ENCODE measurements at places on chromosomes 5 and 9.

GRCh38 chr5:122263352-122264030, 48.5 kb upstream of the SNCAIP start:
- no peak for DNase-seq

DNA sequence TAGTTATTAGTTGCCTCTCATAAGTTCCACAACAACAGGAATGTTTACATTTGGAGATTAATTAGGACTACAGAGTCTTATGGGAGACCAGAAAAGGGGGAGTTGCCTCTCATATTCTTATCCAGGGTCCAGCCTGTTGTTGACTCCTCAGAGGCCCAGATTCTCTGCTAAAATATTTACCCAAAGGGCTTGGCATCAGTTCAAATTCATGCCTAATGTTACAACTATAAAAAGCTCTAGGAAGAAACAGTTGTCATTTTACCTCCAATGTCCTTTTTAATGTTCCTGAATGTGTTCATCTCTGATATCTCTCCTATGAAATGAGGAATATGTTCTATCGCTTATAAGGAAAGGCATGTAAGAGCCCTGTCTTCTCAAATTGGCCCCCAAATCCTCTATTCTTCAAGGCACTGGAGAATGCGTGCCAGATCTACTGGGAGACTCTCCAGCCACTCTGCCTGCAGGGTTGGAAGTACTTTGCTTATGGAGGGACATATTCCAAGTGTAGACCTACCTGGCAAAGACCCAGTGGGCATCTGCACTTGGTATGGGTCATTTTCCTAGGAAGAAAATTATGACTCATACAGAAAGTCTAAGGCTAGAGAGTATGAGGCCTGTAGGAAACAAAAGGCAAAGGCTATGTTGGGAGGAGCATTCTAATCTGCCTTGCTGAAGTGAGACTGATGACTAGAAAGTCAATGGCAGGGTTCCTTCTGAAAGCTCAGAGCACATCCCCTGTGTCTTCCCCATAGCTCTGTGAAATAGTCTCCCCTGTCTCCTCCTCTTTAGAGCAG, 192.6 kb downstream of the ESM1 start:
- no peak for DNase-seq

- no peak for DNase-seq
These were observed 82.5 kb downstream of the LRRC70 start for GRCh38 chr5:62661126-62661525.

- no peak for DNase-seq
These were observed 36.7 kb downstream of the MTREX start for GRCh38 chr5:55344392-55344992.

GRCh38 chr5:38447786-38448185, 108.7 kb downstream of the LIFR start:
- no peak for DNase-seq

DNA sequence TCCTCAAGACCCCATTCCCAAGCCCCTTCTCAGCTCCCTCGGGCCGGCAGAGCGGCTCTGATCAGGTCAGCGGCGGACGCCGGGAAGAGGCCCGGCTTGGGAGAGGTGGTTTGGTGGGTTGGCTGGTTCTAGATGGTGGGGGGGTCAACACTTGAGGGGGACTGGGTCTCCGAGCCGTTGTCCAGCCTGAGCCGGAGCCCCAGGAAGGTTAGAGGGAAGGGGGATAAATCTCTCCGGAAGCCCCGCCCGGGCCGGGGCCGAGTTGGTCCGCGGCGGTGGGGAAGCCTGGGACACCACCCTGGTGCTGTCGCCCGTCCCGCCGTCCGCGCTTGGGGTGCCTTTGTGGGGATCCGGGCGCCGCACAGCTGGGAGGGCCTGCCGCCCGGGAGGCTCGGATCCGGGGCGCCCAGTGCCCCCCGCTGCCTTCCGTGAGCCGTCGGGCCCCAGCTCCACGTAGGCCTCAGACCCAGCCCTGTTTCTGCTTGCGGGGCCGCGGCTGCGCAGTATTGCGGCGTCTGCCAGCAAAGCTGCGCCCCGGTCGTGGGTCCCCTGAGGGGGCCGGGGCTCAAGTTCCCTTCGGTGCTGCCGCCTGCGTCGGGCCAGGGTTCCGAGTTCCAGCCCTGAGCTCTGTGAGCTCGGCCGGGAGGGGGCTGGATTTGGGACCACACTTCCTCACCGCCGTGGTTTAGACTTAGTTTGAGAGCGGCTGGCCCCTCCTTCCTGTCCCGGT, 542 bp upstream of the TRIM52 start:
- peak; percentile 78 for DNase-seq

DNA sequence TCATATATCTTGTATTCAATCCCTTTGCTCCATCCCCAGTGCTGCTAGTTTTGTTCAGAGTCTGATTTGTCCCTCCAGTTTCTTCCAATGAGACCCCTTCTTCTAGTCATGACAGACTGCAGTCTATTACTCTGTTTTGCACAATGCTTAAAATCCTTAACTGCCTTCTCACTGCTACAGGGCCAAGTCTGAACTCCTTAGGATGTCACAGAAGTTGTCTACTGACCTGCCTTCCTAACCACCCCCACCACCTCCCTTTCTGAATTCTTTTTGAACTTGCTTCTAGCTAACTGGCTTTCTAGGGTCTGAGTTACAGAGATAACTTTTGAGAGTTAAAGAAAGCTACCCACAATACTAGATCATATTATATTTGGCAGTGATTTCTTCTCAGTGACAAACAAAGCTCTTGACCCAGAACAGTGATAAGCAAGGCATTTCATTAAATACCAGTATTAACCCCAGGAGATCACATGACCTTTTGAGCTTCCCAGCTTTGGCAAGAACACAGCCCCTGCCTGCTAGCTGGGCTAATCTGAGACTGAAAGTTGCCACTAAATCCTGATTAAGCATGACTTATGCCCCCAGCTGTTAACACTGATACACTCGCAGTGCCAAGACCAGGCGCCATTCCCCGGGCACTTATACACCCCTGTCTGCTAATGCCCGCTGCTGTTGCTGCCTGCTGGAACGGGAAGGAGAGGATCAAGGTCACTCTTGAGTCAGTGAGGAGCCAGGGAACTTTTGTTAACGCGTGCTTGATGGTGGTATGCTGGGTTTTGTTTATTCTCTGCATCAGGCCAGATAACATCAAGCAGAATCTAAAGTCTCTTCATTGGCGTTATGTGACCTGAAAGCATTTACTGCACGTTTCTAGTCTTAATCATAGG, 36.4 kb upstream of the ADAMTSL1 start:
- DNase-seq, result no peak

- DNase-seq, result no peak
These were observed 62.9 kb downstream of the GCNT1 start for GRCh38 chr9:76521906-76522305.

- peak; percentile 85 for DNase-seq
These were observed at the start of gene TRIM23 for GRCh38 chr5:65624025-65624570. TRIM23 (minus strand) TSS chr5:65624333; CDS start chr5:65624274, 59 bp downstream.

DNA sequence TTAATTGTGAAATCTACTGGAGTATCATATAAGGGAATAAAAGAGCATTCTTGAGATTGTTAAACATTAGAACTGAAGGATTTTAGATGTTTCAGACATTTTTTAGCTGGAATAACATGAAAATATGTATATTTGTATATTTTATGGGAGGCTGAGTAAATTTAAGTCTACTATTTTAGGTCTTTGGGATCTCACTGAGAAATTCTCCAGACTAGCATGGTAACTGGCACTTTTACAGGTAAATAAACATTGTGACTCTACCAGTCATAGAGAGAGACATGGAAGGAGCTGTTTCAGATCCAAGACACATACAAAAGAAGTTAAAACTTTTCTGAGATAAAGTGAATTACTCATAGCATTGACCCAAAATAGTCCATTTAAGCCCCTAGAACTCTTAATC, 59.4 kb downstream of the NDUFAF2 start:
- DNase-seq, result no peak

DNA sequence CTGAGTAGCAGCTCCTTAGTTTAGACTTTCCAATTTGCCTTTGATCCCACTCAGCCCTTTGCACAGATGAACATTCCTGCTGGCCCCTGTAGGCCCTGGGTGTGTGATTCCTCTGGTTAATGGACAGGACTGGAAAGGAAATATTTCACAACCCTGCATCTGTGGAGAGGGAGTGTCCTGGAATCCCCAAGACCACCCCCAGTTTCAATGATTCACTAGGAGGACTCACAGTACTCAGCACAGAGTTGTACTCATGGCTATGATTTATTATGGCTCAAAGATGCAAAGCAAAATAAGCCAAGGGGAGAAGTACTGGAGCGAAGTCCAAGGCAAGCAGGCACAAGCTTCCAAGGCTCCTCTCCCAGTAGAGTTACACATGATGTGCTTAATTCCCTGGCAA, 42.4 kb upstream of the TJP2 start:
- DNase-seq, result no peak

DNA sequence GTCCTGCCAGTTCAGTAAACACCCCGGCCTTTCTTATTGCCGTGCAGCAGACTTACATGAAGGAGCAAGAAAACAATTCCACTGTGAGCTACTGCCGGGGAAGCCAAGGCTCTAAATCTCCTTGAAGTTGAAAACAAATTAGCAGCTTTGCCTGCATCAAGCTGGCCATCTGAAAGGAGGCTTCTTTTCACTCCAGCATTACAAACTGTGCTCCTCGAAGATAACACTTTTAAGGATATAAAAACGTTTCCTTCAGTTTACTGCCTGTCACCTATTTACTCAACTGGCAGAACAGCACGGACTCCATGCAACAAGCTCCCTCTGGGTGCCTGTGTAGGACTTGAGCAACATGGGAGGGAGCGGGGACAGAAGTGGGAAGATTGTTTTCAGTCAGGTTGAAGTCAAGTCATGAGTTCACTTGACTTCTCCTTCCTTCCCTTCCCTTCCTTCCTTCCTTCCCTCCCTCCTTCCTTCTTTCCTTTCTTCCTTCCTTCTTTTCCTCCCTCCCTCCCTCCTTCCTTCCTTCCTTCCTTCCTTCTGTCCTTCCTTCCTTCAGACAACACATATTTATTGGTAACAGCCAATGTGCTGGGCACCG, 67.4 kb downstream of the ZNF608 start:
- no peak for DNase-seq

GRCh38 chr5:149439899-149440542, 60.9 kb upstream of the IL17B start:
- DNase-seq, result no peak

DNA sequence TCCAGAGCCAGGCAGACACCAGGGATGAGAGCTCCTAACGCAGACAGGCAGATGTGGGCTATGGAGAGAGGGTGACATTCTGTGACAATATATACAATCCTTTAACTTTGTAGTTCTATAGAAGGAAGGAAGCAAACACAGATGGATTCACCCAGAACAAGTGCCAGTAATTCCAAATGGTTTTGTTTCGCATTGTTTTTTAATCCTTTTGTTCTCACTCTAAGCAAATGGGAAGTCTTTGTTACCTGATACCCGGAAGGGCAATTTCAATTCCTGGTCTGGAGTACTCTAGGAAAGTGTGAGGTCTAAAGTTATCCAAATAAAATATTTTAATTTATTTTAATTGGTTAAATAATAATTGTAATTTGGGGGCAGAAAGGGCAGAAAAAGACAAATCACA, 2.5 kb downstream of the FRMD3 start:
- DNase-seq, result no peak

- DNase-seq, result peak; percentile 34
These were observed 4.5 kb upstream of the PCA3 start for GRCh38 chr9:76759732-76760131.

GRCh38 chr5:114953565-114953964, 216.1 kb downstream of the TRIM36 start:
- DNase-seq, result no peak

GRCh38 chr9:120556775-120557174, 23.2 kb downstream of the CDK5RAP2 start:
- no peak for DNase-seq

DNA sequence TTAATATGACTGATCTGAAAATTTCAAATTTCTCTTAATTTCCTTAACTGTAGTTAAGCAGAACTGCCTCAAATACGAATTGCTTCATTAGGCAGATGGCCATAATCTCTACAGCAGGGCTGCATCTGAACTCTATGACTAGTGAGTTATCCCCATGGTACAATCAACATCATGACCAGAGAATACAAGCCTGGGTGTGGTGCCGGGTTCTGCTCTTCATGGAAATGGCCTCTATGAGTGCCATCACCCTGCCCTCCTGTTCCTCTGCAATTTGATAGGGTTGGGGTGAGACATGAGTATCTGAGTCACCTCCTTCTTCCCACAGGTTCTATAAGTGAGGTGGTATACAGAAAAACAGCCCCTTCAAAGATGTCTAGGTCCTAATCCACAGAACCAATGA, 235.9 kb downstream of the AP3B1 start:
- DNase-seq, result no peak

DNA sequence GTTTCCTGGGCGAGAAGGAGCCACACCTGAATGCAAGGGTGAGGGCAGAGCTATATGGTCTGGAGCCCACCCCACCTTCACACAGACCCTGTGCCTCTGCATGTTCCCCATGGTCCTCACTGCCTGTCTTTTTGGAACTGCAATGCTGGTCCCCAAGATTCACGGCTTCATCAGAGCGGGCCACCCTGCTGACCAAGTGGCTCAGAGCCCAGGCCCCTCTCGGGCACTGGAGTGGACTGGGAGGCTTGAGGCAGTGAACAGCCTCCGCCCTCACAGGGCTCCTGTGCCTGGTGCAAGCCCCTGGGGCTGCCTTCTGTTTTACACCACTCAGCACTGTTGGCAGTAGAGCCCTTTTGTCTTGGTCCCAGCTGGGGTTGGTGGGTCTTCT, 143.2 kb downstream of the CACNA1B start:
- DNase-seq, result no peak

DNA sequence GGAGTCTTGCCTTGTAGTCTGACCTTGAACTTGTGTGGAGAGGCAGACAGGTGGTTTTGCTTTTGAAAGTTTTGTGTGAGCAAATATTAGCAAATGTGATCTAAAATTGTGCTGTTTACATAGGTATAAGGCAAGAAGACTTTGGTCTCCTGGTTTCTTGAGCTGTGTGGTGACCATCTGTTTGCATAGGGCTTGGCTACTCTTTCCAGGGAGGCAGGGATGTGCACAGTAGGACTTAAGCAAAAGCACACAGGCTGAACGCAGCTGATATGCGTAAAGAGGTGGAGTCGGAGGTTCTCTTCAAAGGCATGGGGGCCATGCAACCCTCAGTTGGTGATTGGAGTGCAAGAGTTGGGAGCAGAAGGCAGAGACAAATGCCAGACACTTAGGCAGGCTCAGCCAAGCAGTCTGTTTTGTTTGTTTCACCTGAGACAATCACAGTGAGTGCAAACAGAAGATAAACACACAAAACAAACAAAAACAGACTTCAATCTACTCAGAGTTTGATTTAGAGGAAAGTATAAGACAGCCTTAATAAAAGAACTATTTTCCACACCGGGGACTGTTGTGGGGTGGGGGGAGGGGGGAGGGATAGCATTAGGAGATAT, 744.2 kb downstream of the MTRR start:
- no peak for DNase-seq

- DNase-seq, result no peak
These were observed 28.1 kb downstream of the SMARCA2 start for GRCh38 chr9:2043243-2043642.

DNA sequence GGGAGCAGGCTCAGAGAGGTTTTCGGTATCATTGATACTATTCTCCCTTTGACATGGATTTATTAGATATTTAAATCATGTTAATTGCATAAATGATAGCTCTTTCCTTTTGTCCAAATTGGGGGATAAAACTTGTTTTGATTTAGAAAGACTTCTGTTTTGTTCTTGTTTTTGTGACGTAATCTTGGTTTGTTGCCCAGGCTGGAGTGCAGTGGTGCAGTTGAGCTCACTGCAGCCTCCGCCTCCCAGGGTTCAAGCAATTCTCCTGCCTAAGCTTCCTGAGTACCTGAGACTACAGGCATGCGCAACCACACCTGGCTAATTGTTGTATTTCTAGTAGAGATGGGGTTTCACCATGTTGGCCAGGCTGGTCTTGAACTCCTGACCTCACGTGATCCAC, 7.1 kb downstream of the MAT2B start:
- DNase-seq, result no peak
